ENCODE measurements at places on chromosomes 2 and 18.

DNA sequence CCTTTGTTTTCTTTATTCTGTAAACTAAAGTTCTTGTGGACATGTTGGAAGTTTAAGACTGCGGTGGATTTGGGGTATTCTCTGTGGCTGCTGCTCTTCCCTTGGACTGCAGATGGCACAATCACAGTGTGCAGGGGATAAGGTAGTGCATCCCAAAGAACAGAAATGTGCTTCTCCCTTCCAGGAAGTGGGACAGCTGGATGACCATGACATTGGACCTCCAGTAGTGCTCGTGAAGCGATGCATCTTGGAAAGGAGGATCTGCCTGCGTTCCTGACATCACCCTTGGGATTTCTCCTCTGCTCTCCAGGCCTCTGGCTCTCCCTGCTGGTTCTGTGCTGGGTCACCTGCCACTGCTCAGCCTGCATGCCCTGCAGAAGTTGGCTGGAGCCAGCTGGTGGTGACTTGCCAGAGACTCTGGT is 109.9 kb downstream of the SLC4A3 start:
- DNase-seq: no peak

DNA sequence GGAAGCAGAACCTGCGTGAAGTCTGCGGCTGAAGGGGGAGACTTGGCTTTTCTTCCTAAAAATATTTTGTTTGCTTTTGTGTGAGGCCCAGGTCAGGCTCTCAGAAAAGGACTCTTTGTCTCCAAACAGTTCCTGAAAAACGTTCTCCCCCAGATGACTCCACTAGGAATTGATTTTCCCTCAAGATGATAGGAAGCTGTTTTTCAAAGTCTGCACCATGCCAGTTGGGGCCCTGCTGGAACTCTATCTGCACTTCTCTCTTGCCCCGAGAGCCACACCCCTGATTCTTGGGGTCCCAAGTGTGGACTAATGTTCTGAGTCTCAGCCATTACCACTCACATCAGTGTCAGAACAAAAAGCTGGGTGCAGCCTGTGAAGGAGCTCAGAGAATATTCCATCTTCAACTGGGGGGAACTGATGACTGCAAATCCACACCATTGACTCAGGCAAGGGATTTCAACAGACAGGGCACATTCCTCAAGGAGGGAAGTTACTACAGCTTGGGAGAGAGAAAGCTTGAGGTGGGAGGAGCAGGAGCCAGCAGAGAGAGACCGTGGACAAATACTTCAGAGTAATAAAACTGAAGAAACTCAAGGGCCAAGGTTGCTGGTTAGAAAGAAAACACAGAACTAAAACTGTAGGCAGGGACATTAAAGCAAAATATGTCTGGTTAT is 768.3 kb downstream of the RNF144A start:
- no peak for DNase-seq

DNA sequence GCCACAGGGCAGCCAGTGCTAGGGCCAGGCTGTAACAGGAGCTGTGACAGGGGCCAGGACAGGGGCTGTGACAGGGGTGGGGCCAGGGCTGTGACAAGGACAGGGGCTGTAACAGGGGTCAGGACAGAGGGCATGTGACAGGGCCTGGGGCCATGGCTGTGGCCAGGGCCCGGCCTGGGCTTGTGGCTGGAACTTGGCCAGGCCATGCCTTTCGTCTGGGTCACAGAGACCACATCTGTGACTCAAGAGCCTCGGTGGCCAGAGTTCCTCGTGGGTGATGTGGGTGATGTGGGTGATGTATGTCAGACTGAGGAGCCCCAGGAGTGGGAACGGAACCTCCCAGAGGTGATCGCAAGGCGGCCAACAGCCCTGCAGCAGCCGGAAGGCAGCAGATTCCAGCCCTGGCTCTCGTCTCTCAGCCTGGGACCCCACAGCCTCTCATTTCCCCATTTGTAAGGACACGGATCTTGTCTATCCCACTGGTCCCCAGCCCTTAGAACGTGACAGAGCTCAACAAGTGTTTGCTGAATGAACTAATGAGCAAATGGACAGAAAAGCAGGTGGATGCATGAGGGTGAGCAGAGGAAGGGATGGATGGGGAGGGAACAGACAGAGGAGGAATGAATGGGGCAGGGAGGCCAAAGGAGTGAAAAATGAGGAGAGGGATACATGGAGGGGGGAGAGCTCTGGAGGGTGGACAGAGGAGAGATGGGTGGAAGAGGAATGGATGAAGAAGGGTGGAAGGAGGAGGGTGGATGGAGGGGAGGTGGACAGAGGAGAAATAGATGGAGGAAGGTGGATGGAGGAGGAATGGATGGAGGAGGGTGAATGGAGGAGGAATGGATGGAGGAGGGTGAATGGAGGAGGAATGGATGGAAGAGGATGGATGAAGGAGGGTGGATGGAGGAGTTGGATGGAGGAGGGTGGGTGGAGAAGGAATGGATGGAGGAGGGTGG is 17.3 kb downstream of the ESPNL start:
- DNase-seq: no peak

DNA sequence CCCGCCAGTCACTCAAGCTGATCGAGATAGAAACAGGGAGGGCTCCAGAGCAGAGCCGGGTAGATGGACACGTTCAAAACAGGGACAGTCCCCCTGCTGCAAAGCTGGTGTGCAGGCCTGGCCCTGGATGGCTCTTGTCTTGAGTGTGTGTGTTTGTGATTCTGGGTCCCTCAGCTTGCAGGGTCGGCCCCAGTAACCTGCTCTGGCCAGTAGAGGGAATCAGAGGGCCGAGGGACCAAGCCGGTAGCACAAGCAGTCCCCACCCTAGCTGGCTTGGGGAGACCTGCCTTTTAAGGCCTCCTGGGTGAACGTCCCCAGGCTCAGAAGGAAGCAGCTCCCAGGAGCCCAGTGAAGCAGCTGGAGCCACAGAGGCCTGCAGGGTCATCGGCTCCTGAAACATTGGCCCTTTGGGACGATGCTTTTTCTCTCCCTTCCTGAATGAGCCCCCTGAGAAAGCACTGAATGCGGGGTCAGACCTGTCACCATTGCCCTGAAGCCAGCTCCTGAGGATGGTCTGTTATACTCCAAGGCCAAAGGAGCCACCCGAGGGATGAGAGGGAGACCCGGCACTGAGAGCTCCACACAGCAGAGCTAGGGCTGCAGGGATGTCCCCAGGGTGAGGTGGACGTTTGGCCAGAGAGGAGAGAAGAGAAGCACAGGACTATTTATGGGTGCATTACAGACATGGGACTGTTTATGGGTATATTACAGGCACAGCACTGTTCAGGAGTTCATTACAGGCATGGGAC is 15.4 kb upstream of the MLPH start:
- DNase-seq: peak; percentile 26
